Fibroblast of skin of right quadriceps (primary cell): ENCODE measurements at places on chromosomes 3 and 15.

DNA sequence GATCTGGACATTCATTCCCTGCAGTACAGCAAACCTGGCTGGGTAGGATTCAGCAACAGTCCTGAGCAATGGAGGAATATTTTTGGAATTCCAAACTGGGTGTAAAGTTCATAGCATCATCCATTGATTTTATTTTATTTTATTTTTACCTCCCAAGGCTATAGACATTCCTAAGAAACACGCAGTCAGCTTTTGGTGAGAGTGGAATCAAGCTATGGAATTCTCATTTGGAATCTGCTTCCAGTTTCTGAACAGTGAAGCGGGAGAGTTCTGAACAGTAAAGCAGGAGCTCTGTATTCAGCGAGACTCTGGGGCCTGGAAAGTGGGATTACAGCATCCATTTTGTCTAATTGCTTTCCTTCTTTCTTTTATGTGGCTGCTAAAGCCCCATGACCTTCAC is 1.4 kb upstream of the PDZRN3 start:
- peak; percentile 69 for DNase-seq

GRCh38 chr3:133674290-133674919 is 12.7 kb upstream of the TOPBP1 start:
- DNase-seq, result no peak

DNA sequence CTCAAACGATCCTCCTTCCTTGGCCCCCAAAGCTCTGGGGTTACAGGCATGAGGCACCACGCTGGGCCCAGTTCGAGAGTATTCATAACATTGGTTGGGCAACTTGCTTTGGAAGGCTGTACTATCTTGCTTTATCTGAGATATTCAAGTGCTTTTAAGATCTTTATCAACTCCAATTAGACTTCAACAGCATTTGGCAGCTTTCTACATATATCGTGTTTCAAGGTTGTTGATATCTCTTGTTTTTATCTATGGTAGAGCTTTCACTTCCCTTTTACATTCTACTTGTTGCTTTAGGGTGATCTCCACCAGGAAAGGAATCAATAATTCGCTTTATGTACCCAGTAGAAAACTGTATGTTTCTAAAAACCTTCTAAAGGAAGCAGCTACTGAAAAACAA is 395.3 kb downstream of the IL5RA start:
- DNase-seq, result no peak

GRCh38 chr3:183826448-183827250 is 1.3 kb upstream of the MAP6D1 start:
- no peak for DNase-seq

DNA sequence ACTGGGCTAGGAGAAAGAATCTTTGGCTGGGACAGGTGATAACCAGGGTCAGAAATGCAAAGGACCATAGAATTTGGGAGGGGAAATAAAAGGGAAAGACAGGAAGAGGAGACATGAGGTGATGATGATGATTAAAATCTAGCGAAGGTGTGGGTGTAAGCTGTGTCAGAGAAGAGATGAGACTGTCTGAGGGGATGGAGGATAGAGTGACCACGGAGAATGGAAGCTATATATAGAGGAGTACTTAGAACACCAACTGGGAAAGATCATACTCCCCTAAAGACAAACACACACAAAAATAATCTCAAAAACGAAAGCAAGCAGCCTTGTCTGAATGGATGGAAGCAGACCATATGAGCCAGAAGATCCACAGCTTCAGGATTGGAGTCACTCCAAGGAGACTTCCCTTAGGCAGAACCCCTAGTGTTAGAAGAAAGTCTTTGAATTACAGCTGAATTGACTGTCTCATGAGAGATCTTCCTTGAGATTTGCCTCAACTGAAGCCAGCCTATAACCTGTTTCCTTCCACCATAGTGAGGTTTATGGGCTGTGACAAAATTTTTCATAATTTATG is 115.2 kb upstream of the DAZL start:
- DNase-seq, result no peak

DNA sequence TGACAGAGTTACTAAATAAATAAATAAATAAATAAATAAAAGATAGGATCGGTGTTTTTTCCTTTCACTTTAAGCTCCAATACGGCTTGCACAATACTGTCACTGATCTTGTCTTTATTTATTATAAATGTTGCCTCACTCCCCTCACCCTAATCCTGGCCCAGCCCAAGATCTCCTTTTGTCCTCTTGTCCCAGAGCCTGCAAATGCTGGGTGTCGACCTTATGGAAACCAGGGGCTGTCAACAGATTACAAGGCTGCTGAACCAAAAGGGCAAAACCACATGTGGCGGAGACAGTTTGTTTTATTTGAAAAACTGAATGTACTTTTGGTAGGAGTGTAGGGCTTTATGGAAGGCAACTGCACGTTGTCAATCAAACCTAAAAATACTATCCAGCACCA is 75.9 kb downstream of the RFTN1 start:
- DNase-seq, result no peak

GRCh38 chr3:166283840-166284239 is 446.6 kb upstream of the BCHE start:
- peak; percentile 88 for DNase-seq

GRCh38 chr15:65055201-65055870 is 10.1 kb downstream of the SLC51B start:
- no peak for DNase-seq

- no peak for DNase-seq
Measured at GRCh38 chr3:33041909-33042308, 55.0 kb downstream of the GLB1 start.

GRCh38 chr15:48896869-48897814 is 19.2 kb downstream of the EID1 start:
- peak; percentile 79 for DNase-seq

DNA sequence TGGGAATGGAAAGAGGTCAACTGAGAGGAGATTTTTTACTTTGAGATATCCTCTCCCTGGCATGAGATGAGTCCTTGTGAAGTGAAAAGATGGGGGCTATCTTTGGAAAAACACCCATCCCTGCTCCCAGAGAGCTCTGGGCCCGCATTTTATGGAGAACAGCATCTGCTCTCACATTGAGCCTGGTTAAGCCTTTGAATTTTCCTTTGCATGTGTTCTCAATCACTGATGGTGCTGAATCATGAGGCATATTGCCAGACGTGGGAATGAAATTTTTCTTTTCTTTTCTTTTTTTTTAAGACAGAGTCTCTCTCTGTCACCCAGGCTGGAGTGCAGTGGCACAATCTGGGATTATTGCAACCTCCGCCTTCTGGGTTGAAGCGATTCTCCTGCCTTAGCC is 24.4 kb downstream of the TMEM45A start:
- DNase-seq, result peak; percentile 82

- no peak for DNase-seq
Measured at GRCh38 chr3:88940296-88940695, 167.1 kb upstream of the EPHA3 start.

DNA sequence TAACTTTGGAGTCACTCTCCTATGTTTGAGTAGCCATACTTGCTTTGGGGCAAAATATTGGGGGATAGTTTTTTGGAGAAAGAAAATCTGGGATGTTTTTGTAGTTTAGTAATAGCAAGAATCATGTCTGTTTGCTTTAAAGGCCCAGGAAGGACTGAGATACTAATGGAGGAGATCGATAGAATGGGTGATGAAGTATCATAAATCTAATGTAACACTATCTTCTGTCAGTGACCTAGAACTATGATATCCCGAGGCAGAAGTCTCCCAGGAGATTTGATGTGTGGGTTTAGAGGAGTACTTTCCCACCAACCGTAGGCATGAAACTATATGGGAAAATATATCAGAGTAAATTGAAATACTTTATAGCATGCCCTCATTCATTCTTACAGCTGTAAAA is 21.0 kb upstream of the NFKBIZ start:
- DNase-seq, result peak; percentile 28
